Suprapubic skin (tissue), 4 donors: ENCODE measurements at places on chromosomes 4 and X. TPM values are rescaled to one million over a fixed set of nuclear protein-coding genes. Genes with fewer than 3 reads are reported as not detected.

The SSX2B gene
- not detected for total RNA-seq

The CDS1 gene
- 21.6 TPM for total RNA-seq

The FABP2 gene
- not detected for total RNA-seq

The PRR32 gene
- not detected for total RNA-seq

The NDST4 gene
- not detected for total RNA-seq

The KLB gene
- total RNA-seq = 0.76 TPM

The GPR82 gene
- total RNA-seq = not detected

DNA sequence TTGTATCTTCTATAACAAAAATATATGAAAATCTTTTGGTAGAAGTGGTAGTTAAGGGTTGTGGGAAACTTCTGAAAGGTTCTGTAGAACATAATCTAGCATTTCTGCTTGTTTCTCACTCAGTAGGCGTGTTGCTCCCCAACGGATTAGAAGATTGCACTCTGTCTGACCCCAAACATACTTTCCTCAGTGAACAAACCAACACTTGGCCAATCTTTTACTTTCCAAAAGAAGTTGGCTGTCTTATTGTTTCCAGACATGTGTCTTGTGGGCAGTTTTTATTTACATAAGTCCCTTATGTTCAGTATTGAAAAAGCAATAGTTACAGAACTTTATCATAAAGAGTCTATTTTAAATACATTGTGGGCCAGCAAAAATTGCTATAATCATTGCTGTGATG is 312.8 kb upstream of the EPHA5 start:
- DNase-seq = no peak

DNA sequence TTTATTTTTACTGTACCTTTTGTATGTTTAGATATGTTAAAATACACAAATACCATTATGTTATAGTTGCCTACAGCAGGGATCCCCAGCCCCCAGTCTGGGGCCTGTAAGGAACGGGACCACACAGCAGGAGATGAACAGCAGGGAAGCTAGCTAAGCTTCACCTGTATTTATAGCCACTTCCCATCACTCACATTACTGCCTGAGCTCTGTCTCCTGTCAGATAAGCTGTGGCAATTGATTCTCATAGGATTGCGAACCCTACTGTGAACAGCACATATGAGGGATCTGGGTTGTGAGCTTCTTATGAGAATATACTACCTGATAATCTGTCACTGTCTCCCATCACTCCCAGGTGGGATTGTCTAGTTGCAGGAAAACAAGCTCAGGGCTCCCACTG is 73.9 kb downstream of the BMPR1B start:
- no peak for DNase-seq

DNA sequence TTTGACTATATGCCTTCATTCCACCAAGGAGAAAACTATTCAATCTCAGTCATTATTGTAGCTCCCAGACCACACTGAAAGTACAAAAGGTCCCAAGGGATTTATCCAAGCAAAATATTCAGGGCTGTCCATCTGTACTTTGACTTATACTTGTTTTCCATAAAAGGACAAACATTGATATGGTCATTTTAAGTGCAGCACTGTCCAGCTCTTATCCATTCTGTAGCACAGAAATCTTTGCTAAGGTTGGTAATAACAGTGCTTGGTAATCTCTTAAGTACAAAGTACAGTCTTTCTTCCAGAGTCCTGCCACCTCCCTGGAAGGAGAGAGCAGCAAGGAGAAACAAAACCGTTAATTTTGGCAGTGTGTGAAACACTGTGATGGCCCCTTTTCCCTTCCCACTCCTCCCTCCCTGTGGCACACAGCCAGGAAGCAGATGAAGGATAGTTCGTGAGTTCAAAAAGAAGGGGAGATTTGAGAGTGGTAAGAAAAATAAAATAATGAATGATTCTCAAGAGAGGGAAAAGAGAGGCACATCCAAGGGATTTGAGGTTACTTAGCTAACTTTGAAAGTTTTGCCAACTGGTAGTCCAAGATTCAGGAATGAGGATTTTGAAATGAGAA is 6.8 kb upstream of the CXCL2 start:
- no peak for DNase-seq

- no peak for DNase-seq
Observed at GRCh38 chr4:87216469-87216868, 3.9 kb downstream of the KLHL8 start.

GRCh38 chr4:23855912-23856605 is 33.8 kb downstream of the PPARGC1A start:
- no peak for DNase-seq

DNA sequence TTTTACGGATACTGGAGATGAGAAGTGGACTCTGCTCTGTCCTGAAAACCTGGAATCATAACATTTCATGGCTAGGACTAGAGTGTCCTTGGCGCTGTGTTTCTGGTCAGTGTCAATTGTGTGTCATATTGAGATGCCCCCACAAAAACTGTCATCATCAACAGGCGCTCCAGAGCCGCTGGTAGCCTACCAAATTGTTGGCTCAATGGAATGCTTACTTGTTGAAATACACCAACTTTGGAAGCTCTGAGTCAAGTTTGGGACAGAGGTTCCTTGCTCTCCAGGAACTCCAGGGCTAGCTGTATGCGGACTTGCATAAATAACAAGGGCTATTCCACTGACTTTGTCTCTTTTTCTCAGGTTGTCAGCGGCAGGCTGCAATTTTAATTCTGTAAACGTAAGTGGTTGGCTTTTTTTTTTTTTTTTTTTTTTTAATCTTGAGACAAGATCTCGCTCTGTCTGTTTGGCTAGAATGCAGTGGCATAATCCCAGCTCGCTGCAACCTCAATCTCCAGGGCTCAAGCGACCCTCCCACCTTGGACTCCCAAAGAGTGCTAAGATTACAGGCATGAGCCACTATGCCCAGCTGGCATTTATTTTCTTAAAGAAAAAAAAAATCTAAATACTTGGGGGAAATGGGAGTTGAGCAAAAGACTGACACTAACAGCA is 871 bp upstream of the HPGD start:
- DNase-seq = no peak

DNA sequence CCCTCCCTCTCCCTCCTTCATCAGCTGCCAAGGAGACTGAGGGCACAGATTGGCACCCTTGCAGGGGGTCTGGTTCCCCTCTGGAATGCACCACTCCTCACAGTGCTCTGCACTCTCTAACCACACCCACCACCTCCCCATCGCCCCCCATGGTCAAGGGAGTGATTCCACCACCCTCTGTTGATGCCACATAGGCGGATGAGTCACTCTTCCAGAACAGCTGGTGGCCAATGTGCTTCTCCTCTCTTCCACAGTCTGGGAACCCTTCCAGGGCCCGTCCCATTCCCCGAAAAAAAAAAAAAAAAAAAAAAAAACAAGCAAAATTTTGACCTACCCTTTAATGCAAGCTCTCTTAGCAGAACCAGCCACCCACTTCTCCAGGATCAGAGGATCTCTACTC is 341.3 kb upstream of the KLF3 start:
- no peak for DNase-seq

- no peak for DNase-seq
Observed at GRCh38 chr4:152601156-152601555, 65.3 kb upstream of the FBXW7 start.

GRCh38 chr4:151287409-151287808 is 10.4 kb downstream of the PRSS48 start:
- DNase-seq = no peak

DNA sequence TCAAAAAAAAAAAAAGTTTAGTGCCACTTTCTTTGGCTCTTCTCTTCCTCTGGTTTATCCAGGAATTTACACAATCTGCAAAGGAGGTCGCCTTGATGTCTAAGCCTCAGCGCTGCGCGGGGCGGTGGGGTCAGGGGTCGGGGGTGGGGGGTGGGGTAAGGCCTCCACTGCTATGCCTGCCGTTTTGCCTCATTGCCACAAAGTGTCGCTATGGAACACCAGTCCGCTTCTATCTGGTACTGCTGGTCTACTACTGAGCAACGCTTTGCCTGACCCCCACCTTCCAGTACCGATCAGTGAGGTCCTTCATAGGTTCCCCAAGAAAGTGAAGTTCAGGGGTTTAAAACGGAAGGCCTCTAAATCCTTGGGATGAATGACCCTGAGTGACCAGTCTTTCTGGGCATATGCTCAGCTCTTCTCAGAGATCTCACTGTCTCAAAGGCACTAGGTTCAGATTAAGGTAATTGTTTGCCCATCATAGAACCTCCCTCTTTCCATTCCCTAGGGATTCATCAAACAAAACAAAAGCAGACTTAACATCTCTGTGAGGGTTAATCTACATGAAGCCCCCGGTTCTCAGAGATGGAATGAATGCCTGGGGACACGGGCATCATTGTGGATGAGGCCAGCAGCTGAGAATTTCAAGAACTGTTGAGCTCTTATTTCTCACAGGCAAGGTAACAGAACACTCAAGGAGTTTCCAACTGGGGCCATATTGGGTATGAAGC is 16.9 kb upstream of the TSR2 start:
- no peak for DNase-seq
